ENCODE measurements at places on chromosomes 13 and 19.
A peak's percentile ranks its signal among the peaks of the same experiment; 100 is the strongest.

DNA sequence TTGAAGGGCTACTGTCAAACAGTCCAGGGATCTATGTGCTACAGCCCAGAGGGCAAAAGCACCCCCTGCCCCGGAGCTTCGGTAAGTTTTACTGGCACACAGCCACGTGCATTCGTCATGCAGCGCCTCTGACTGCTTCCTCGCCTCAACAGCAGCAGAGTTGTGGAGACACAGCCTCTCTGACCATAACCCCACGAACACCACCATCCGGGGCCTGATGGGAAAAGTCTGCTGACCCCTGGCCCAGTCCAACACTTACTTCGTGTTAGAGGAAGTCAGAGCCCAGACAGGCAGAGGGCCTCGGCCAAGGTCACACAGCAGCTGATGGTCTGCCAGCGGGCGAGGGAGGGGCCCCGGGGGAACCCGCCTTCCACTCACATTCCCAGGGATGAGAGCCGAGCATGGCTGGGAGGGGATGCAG, 5.1 kb downstream of the CBARP start:
- no peak for DNase-seq

DNA sequence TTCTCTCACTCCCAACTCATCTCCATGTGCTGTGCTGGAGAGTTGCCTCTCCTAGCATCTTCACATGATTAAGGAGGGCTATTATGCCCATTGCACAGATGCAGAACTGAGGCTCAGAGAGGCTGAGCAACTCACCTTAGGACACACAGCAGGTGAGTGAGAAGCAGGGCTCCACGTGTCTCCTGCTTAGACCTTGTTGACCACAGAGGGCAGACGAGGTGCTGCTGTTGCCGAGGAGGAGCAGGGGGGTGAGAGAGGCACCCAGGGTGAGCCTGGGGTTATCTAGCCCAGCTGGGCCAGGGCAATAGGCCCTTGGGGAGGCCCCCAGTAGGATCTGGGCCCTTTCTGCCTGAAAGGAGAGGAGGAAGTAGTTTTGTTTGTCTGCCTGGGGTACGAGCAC, 2.4 kb upstream of the HSH2D start:
- no peak for DNase-seq

GRCh38 chr13:44757671-44758070, 181.5 kb upstream of the TSC22D1 start:
- no peak for DNase-seq

GRCh38 chr13:33100886-33101285, 84.7 kb downstream of the KL start:
- DNase-seq: no peak

DNA sequence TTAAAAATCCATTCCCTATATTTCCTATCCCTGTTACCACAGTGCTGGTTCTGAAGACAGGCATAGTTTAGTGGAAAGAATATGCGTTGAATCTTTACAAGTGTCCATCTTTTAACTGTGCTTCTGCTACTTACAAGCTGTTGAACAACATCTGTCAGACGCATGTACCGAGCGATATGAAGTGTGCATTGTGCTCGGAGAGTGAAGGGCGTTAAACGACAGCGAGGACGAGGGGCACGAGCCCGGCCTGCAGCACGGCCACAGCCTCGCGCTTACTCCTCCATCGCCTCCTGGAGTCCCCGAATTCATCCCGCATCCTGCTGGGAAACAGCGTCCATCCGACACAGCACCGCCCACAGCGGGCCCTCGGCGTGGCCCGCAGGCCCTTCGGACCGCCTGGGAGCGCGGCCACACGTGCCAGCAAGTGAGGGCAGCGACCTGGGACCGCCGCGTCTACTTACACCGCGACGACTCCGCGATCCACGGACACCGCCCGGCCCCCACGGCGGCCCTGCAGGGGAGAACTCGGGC, 514 bp downstream of the PCID2 start:
- DNase-seq: no peak

GRCh38 chr19:12055784-12056183, 3.0 kb upstream of the ZNF878 start:
- DNase-seq: no peak

GRCh38 chr13:109682534-109683244, 103.7 kb downstream of the IRS2 start:
- no peak for DNase-seq

GRCh38 chr13:109315481-109315880, 470.9 kb downstream of the IRS2 start:
- no peak for DNase-seq

DNA sequence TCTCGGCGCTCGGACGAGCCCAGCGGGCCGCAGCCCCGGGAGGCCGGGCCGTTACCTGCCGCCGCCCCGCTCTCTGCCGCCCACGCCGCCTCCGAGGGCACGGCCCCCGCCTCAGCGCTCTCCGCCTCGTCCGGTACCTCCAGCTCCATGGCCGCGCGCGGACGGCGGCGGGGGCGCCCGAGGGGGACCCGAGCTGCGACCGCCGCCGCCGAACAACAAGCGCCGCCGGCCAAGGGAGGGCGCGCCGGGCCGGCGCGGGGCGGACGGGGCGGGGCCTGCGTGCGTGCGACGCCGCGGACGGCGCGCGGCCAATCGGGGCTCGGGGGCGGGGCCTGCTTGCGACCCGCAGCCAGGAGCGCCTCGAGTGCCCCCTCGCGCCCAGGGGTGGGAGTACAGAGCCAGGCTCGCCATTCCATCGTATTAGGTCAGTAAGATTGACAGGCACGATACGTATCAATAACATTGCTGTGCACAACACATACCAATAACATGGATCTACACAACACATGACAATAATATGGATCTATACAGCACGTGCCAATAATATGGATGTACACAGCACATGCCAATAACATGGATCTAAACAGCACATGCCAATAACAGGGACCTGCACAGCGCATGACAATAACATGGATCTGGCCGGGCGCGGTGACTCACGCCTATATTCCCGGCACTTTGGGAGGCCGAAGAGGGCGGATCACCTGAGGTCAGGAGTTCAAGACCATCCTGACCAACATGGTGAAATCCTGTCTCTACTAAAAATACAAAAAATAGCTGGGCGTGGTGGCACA, at the start of gene PIP5K1C:
Gene PIP5K1C (minus strand): TSS at position 227 of the 791 bp plus-strand sequence. CDS start 78 bp downstream, at position 149.
- DNase-seq: peak; percentile 69

DNA sequence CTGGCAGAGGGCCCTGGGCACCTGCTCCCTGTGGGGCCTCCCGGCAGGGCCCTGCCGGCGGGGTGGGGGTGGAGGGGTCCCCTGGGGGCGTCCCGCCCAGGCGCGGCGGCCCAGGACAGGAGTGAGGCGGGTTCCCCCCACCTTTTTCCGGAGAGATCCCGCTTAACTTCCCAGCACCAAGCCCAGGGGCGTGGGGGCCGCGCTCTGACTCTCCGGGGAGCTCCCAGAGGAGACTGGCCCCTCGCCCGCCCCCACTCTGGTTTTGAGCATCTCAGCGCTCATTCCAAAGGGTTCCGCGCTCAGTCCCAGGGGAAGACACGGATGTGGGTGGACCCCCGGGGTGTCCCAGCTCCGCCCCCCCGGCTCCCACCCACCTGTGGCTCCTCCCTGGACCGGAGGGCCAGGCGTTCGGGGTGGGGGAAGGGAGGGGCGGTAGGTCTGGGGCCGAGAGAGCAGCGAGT, 476 bp downstream of the C2CD4C start:
- no peak for DNase-seq

DNA sequence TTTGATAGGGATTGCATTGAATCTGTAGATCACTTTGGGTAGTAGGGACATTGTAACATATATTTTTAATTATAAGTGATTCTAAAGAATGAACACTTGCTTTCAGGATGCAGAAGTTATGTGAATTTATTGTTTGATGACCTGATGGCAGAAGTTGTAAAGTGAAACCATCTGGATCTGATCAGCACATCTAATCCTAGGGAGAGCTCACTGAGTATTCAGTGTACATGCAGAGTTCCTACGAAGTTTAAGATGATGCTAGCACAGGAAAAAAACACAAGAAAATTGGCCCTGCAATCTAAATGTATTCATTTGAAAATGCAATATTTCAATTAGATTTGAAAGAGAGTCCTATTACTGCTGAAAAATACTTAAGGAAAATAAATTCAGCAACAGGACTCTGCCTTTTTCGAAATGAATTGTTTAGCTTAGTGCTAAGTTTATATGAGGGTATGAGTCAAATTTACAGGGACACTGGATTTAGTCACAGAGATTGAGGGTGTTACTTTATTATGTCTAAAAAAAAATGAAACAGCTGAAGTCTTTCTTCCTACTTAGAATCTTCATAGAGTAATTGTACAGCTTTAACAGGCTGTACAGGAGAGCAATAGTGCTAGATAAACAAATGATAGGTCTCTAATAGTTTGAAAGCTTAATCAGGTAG, 385.7 kb downstream of the DCT start:
- no peak for DNase-seq

GRCh38 chr19:15432629-15433518, 14.1 kb upstream of the AKAP8L start:
- peak; percentile 64 for DNase-seq

- DNase-seq: no peak
Observed at GRCh38 chr19:57611113-57611512, 2.9 kb upstream of the ZNF134 start.

- no peak for DNase-seq
Observed at GRCh38 chr13:23957981-23958380, 60.7 kb upstream of the C1QTNF9B start.

GRCh38 chr13:98677398-98677797, 75.1 kb downstream of the SLC15A1 start:
- DNase-seq: no peak

DNA sequence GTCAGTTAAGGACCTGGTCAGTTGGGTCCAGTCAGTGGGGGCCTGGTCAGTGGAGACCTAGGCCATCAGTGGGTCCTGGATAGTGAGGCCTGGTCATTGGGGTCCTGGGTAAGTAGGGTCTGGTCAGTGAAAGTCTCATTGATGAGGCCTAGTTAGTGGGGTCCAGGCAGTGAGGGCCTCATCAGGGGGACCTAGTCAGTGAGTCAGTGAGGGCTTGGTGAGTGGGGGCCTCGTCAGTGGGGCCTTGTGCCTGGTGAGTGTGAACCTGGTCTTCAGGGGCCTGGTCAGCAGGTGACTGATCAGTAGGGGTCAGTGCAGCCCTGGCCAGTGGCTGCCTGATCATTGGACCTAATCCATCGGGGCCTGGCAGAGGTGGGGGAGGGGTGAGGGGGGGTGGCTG, 42.6 kb upstream of the TPM4 start:
- DNase-seq: no peak

- no peak for DNase-seq
Observed at GRCh38 chr13:79987323-79987722, 353.6 kb downstream of the SPRY2 start.

GRCh38 chr13:102580552-102581169, 16.1 kb upstream of the TPP2 start:
- DNase-seq: peak; percentile 13

GRCh38 chr13:71864094-71864985, 2.7 kb downstream of the DACH1 start:
- DNase-seq: no peak

- no peak for DNase-seq
Observed at GRCh38 chr19:16375157-16375935, 50.7 kb downstream of the KLF2 start.

GRCh38 chr19:38093154-38093553, 130.9 kb downstream of the DPF1 start:
- DNase-seq: no peak

- DNase-seq: no peak
Observed at GRCh38 chr13:52980695-52981094, 47.9 kb upstream of the OLFM4 start.

DNA sequence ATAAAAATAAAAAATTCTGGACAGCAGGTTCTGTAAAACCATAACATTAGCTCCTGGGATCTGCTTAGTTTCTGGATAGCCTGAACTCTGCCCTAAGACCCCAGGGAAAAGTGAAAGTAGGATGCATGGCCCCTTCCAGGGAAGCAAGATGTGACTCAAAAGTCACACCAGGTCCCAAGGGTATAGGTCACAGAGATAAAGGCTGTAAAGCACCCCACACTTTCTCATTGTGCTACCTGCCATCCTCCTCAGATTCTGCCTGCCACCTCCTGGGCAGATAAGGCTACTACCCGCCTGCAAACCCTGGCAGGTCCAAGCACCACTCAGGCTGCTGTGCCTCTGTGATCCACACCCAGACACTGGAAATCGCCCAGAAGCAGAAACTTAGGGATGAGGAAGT, 20.6 kb downstream of the FFAR2 start:
- DNase-seq: no peak

DNA sequence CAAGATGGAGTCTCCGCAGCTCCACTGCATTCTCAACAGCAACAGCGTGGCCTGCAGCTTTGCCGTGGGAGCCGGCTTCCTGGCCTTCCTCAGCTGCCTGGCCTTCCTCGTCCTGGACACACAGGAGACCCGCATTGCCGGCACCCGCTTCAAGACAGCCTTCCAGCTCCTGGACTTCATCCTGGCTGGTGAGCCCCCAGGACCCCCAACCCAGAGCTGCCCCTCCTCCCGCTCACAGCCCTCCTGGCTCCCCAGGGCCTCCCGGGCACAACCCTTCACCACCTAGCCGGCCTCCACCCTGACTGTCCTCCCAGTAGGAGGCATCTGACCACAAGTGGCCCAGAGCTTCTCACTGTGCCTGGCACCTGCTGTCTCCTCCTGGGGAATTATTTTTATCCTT, 9.4 kb downstream of the SYNGR4 start:
- DNase-seq: no peak

- DNase-seq: no peak
Observed at GRCh38 chr13:85853161-85853894, 54.1 kb upstream of the SLITRK6 start.

GRCh38 chr19:54160854-54161253, 1.3 kb upstream of the LENG1 start:
- DNase-seq: no peak

DNA sequence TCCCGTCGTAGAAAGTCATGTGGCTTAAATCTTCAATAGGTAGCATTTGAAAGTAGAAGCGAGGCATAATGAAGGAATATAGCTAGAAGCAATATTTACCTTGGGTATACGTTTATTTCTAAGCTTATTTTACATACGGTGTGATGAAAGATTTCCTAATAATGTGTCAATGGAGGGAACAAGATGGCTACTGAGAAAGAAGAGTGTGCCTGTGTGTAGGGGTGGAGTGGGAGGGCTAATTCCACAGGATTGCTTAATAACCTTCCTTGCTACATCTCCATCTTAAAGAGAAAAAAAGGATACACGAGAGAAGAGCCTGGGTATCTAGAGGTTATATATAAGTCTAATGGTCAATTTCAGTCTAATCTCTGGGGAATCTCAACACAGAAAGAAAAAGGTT, 2.0 kb downstream of the SPART start:
- no peak for DNase-seq

- DNase-seq: no peak
Observed at GRCh38 chr19:8501516-8501915, 924 bp downstream of the PRAM1 start.

- no peak for DNase-seq
Observed at GRCh38 chr13:77986713-77987112, 68.1 kb upstream of the EDNRB start.
